EL (cell line): ENCODE measurements at places on chromosomes 7 and 10.

DNA sequence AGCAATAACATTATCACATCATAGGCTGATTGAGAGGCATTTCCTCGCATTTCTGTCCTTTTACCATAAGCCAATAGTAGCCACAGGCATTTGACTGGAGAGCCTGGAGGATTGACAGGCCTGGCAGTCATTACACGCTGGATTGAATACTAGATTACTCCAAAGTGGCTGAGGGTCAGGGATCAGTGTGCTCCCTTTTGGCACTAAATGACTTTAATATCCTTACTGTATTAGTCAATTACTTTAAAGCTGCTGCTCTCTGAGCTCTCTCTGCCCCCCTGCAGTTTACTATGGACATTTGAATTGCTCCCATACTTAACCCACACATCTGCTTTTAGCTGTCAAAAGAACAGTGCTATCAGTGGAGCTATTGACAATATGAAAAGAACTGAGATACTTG, 302.0 kb downstream of the TFEC start:
- no peak for DNase-seq

DNA sequence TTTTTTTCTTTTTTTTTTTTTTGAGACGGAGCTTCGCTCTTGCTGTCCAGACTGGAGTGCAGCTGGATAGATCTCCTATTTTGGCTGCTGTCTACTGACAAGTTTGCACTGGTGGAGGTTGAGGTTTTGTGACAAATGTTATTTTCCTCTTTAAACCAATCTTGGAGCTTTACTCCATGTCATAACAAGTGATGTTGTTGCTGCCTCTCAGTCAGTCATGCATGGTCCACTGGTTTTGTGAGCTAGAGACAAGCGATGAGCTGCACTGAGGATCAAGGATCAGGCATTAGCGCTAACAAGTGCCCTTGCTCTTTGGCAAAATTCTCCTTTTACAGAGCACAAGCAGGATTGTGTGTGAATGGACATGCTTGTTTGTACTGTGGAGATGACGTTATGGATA, 805 bp upstream of the WDFY4 start:
- DNase-seq = no peak

- DNase-seq = no peak
Observed at GRCh38 chr10:108434559-108435252, 1270.2 kb upstream of the SORCS1 start.

- peak; percentile 29 for DNase-seq
Observed at GRCh38 chr10:15043674-15044073, at the start of gene OLAH. TSS of gene OLAH (plus strand) at chr10:15043943. CDS start at chr10:15047289, 3,346 bp downstream.

- DNase-seq = no peak
Observed at GRCh38 chr10:132714096-132714985, 71.6 kb downstream of the NKX6-2 start.

- DNase-seq = no peak
Observed at GRCh38 chr10:121999301-121999700, 10.3 kb downstream of the TACC2 start.

DNA sequence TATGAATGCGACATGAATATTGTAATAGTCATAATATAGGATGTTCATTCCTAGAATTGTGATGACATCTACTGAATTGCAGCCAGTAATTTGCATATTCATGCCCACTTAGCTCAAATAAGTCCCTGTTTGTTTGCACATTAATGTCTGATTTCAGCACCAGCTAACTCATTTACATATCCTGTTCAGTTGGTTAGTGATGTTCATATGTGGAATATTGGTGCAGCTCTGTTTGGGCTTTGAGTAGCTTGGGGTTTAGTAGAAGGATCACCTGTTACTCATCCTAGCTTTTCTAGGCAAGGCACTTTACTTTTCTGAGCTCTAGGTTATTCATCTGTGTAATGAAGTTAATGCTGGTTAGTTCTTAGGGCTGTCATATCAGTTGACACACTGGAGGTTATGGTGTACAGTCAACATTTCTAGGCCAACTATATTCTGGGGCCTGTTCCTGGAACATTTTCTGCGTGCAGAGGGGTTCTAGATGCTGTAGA, 238.4 kb downstream of the EXOC4 start:
- no peak for DNase-seq

- no peak for DNase-seq
Observed at GRCh38 chr7:23075571-23075970, 30.0 kb upstream of the KLHL7 start.

- DNase-seq = no peak
Observed at GRCh38 chr7:112122798-112123197, 83.4 kb downstream of the DOCK4 start.

DNA sequence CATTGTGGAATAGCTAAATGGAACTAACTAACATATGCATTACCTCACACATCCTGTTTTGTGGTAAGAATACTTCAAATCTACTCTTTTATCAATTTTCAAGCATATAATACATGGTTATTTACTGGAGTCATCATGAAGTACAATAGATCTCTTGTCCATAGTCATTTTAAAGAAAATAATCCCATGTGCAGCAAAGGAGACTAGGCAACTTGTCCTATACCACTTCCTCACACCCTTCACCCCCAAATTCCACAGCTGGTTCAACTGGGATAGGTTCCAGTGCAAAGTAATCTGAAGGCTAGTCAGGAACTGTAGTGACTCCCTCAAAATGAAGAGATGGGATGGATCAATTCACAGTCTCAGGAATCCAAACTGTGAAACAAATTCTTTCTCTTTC, 176.1 kb downstream of the SGMS1 start:
- no peak for DNase-seq

DNA sequence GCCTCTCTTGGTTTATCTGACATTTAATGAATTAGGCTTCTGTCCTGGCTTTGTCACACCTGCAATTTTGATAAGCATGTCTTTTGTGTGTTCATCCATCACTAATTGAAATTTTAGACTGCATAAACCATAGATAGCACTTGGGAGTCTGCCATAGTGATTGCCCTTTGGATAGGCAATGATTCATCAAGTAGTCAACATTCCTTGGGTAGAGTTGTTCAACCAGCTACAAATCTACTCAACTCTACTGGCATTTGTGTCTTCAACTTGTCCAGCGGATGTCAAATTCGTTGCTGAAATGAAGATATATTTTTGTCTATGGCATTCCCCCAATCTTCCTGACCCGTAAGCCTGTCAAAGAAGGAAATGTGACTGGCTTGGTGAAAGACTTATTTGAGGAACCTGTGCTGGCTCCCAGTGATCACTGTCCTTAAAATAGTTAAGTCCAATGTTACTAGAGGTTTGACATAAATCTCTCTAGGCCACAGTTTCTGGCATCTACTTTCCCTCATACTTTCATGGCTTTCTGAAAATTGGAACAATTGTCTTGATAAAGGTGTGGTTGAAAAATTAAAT, 33.7 kb upstream of the CREB5 start:
- DNase-seq = peak; percentile 35

DNA sequence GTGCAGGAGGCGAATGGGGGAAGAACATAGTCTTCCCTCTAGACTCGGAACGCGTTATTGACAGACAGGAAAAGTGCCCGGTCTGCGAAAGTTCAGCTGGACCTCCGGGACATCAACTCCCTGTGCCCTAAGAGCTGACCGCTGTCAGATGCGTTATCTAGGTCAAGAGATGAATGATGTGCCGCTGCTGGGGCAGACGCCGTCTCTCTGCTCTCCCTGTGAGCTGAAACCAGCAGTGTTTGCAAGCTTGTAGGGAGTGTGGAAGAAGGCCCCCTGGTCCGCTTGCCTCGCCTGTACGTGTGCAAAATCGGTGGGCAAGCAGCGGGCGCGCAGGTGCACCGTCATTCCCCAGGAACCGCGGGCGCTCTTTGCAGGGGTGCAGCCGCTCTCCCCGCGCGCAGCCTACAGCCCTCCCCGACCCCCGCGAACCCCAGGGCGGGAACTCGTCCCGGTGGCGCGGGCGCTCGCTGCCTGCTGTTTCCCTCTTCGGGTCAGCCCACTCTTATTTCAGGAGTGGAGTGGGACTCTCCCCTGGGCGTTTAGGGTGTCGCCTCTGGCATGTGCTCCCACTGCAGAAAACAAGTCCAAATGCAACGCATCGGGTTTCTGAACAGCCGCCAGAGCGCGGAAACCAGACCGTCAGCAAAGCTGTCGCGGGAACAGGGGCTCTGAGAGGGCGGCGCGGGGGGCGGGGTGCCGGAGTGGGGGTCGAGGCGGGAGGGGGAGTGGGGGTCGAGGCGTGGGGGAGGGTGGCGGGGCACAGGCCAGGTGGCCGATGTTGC, 1.8 kb upstream of the PFKFB3 start:
- peak; percentile 60 for DNase-seq

DNA sequence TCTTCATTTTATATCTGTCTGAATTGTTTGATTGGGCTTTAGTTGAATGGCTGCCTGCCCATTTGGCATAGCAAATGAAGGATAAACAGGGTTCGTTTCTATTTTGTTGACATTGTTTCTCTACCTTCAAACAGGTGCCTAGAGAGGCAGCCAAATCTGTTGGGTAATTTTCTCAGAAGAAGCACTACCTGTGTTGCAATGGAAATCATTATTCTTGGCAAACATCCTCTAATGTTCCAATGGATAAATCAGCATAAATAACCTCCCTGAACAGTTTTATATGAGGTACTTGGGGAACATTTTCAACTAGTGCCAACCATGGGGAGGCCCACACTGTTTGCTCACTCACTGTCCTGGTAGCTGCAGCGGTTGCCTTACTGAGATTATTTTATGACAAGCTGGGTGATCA, 64.4 kb upstream of the PLPP4 start:
- DNase-seq = no peak

- DNase-seq = peak; percentile 33
Observed at GRCh38 chr10:31977440-31978155, 49.0 kb upstream of the ARHGAP12 start.

- no peak for DNase-seq
Observed at GRCh38 chr7:69967689-69968450, 369.6 kb downstream of the AUTS2 start.

GRCh38 chr7:7897509-7897908, 71.1 kb upstream of the GLCCI1 start:
- no peak for DNase-seq

- DNase-seq = no peak
Observed at GRCh38 chr7:2126621-2127020, 106.1 kb downstream of the MAD1L1 start.

- no peak for DNase-seq
Observed at GRCh38 chr7:99191869-99192596, 15.9 kb downstream of the KPNA7 start.

DNA sequence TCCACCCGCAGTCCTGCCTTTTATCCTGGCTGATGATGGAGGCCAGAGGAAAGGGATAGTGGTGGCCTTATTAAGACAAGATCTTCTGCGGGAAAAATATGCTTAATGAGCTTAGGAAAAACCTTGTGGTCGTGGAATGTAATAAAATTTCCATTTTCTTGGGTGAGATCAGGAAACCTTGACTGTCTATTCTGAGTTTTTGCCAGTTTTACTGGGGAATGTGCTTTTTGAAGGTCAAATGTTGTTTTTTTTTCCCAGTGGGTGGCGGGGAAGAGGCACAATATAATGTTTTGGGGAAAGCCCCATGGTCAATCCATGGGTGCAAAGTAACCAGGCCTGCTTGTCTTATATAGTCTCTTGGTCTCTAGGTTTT, 118.5 kb downstream of the CREB5 start:
- no peak for DNase-seq

GRCh38 chr7:92793656-92794205, 42.6 kb downstream of the CDK6 start:
- no peak for DNase-seq

DNA sequence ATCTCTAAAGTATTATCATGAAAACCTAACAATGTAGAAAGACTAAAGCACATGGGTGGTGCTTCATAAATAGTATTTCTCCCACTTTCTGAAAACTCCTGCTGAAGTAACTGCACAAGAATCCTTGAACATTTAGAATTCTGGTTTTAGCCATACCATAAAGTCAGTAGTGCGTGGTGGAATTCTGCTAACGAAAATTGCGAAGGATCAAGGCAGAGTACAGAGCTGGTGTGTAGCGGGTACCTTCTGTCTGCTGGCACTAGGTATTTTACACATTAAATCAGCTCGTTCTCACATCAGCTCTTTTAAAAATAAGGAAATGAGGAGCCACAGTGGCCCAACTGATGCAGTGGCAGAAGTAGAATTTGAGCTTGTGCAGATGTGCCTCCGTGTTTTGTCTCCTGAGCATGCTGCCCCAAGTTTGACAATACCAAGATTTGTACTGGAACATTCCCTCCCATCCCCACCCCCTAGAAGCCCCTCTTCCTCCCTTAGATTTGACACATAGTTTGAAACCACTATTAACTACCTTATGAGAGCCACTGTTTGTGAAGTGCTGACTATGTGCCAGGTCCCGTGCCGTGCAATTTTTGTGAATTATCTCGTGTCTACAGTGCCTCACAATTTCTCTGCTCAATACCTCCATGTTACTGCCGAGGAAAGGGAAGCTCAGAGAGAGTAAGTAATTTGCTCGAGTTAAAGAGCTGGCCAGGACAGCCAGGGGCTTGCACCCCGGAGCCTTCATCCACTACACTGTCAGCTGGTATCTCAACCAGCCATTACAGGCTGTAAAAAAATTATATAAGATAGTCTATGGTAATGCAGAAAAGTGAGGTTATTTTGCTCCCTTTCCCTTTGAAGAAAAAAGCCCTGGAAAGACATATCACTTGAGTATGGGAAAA, 66.9 kb downstream of the EGFR start:
- DNase-seq = no peak

DNA sequence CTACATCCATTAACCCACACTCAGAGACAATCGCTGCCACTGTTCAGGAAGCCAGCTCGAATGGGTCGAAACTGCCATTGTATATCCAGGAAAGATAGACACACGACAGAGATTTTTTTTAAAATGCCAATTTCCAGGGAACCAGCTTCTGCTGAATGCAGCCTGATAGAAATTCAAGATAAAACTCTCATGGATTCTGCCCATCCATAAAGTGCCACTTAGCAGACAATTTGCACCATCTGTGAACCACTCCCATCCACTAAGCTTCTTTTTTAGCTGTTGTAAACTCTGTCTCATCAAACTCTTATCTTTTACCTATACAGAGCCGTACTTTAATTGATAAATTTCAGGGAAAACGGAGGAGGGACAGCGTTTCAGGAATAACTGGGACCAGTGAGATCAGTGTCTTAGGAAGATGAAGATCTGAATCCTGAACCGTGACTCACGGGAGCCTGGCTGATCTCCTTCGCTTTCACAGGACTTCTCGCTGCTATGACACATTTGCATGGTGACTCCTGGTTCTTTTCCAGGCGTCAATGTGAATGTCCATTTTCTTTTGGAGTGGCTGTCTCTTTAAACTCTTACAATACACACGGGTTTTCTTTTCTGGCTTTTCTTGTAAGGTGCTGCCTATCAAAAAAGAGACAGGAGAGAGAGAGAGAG, 103.4 kb downstream of the FAM204A start:
- peak; percentile 49 for DNase-seq

DNA sequence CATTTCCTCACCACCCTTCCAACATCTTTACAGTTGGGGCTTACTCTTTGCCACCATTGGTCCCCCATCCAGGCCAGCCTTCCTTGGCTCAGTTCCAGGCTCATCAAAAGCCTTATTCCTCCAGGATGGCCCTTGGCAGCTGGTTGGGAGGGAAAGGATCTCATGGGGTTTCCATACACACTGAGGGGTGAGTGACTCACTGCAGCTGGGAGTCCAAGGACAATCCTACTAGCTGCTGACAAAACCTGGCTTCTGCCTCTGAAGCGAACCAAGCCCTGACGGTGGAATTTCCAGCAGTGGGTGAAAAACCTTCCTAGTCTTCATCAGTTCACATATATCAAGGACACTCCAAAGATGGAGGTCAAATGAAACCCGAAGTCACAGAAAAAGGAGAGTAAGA, 22.9 kb downstream of the CRHR2 start:
- no peak for DNase-seq
